ENCODE measurements at places on chromosomes 5 and 9.
A peak's percentile ranks its signal among the peaks of the same experiment; 100 is the strongest.

DNA sequence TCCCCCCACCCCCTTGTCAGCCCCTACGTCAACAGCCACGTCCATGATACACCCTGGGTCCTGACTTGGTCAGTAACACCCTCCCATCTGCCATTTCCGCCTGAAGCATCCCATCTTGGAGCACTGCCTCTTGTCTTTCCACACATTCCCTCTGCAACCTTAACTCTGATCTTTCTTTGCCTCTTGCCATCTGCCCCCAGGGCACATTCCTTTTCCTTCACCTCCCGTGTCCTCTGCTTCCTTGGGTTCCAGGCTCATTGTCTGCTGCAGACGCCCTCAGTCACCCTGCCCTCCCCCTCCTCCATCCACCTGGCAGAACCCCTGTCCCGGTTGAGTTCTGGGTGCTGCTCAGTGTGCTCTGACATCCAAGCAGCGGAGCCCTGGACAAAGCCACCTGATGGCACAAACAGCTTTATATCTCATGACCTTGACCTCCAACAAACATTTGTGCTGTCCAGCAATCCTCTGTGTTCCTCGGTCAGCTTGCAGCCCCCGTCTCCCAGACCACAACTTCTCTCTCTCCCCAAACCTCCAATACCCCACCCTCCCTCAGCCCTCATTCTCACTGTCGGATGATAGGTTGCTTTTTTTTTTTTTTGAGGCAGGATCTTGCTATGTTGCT is 97.7 kb upstream of the IER5L start:
- no peak for ATAC-seq

- no peak for ATAC-seq
Measured at GRCh38 chr5:103424026-103424425, 138.6 kb downstream of the NUDT12 start.

DNA sequence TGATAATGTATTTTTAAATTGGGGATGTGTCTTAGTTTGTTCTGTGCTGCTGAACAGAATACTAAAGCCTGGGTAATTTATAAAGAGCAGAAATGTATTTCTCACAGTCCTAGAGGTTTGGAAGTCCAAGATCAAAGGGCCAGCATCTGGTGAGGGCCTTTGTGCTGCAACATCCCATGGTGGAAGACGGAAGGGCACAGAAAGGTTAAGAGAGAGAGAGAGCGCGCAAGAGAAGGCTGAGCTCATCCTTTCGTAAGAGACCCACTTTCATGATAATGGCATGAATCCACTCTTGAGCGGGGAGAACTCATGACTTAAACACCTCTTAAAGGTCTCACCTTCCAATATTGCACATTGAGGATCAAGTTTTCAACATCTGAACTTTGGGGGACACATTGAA is 79.1 kb upstream of the GOLM1 start:
- no peak for ATAC-seq

DNA sequence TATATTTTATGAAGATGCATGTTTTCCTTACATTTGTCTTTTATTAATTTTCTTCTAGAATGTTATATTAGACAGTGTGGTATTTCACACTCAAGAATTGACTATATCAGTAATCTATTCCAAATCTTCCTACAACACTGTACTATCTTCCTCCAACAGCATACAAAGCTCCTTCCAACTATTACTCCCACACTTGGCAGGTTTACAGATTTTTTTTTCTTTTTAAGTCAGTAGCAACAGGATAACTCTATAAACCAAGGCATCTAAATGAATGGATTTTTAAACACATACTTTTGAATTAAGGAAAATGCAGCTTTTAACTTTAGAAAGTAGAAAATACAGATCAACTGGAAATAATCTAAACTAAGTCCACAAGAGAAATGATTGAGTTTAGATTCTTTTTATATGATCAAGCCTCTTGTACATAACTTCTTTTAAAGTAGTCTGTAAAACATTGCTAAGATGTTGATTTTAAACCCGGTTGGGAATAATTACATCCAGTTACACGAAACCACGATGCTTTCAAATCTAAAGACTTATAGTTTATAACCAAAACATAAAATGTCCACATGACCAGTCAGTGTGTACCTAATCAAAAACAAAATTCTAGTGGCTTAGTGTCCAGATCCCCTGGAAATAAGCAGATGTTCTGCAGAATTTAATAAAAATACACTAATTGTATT is 281.6 kb downstream of the ADAMTS6 start:
- peak; percentile 28 for ATAC-seq

DNA sequence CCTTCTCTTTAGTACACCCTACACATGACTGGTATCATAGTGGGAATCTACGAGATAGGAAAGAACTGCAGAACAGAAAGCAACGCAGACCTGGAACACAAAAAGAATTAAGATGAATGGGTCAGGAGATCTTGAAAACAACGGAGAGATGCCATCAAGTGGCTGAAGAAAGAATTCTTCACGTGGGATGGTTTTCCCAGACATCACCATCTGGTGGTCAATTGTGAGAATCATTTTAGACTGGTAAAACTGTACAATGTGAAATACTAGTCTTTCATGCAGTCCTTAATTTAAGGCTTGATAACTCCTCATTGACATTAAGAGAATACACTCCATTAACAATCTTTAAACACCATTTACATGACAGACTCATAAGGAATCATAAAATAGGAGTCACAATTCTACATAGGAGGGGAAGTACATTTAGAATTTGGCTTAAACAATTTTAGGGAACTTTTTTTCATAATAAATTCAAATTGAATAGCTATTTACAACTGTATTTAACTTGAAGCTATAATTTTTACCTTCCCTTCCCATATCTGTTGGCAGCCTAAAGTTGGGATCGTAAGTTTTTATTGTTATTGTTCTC is 128.4 kb upstream of the TRPM3 start:
- peak; percentile 96 for ATAC-seq

GRCh38 chr5:34899066-34899465 is 16.2 kb downstream of the RAD1 start:
- no peak for ATAC-seq

DNA sequence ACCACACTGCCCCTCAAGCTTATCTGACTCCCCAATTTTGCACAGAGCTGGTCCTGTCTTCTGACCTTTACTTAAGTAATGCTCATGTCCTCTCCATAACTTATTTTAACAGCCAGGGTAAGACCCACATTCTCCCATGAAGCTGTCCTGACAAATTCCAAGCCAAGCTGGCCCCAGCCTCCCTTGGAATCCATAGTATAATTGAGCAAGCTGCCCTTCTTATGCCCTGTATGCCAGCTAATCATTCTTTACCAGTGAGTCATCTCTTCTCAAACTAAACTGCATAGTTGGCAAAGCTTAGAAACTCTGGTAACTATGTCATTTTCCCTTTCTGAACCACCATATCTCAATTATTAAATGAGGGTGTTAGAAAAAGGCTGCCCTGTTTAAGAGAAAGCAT is 92.4 kb downstream of the NFIB start:
- peak; percentile 90 for ATAC-seq

GRCh38 chr5:132237141-132237540 is 9.5 kb upstream of the P4HA2 start:
- peak; percentile 37 for ATAC-seq

DNA sequence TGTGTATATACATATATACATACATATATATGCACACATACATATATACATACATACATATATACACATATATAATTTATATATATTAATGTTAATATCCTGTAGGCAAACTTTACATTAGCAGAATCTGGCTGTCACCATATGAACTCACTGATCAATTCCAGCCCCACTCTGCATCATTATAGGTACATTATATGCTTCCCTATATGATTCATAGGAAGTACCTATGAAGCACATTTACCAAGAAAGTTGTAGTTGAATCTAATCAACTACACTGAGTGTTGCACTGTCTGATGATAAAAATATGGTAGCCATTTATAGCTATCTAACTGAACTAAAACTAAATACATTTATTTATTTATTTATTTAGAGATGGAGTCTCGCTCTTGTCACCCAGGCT is 5.5 kb upstream of the SPATA6L start:
- no peak for ATAC-seq

DNA sequence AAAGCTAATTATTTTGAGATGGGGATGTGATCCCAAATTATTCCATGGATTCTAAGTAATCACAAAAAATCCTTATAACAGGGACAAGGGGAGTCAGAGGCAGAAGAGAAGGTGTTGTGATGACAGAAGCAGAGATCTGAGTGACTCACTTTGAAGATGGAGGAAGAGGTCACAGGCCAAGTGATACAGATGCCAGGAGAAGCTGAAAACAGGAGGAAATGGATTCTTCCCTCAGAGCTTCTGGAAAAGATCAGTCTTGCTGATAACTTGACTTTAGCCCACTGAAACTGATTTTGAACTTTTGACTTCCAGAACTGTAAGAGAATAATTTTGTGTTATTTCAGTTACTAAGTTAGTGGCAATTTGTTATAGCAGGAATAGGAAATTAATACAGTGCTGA is 105.3 kb downstream of the GCNT1 start:
- no peak for ATAC-seq

GRCh38 chr5:89729623-89730301 is 679.8 kb downstream of the CETN3 start:
- peak; percentile 42 for ATAC-seq

- no peak for ATAC-seq
Measured at GRCh38 chr5:80174790-80175189, 81.1 kb downstream of the SERINC5 start.

DNA sequence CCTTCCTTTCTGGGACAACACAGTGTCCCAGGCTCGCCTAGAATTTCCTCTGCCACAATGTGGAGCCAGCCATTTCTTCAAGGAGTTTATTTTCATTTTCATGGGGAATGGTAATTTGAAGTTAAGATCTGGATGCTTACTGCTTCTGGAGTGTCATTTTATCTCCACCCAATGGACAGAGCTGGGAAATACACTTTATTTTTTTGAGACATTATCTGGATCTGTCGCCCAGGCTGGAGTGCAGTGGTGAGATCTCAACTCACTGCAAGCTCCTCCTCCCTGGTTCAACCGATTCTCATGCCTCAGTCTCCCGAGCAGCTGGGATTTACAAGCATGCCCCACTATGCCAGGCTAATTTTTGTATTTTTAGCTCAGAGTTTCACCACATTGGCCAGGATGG is 12.7 kb upstream of the THG1L start:
- ATAC-seq, result peak; percentile 95

- ATAC-seq, result no peak
Measured at GRCh38 chr5:172769342-172769615, 1.7 kb downstream of the DUSP1 start.

- no peak for ATAC-seq
Measured at GRCh38 chr5:5192681-5193080, 52.6 kb downstream of the ADAMTS16 start.

- ATAC-seq, result no peak
Measured at GRCh38 chr5:40233268-40233667, 446.4 kb upstream of the PTGER4 start.

DNA sequence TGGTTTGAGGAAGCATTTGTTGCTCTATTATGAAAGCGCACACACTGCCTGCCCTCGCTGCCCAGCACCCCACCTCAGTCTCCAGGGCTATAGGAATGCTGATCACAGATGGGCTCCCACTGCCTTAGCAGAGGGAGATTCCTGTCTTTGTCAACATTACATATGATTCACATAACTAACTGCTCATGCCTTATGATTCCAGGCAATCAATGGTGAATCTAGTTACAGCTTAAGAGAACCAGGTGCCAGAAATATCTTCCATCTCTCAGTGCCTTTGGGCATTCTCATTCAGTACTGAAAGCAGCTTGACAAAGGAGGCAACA is 458.9 kb upstream of the C9orf72 start:
- no peak for ATAC-seq

GRCh38 chr5:120096413-120096812 is 367.7 kb upstream of the PRR16 start:
- peak; percentile 72 for ATAC-seq

- ATAC-seq, result no peak
Measured at GRCh38 chr9:90702441-90702955, 59.9 kb upstream of the DIRAS2 start.

DNA sequence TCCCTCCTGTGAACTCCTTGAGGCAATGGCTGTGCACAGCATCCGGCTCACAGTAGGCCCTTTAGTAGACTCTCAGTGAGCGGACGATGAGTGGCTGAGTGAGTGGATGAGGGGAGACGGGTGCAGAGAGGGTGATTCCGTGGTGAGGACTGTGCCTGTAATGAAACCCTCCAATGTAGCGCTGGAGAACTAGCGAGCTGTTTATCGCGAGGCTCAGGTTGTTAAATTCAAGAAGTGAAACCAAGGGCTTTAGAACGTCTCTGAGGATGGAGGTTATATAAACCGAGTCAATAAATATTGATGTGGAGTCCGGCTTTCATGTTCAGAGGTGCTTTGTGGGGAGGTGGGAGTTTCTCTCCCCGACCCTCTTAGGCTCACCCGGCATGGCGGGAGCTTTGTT is 53.2 kb downstream of the NSG2 start:
- no peak for ATAC-seq

DNA sequence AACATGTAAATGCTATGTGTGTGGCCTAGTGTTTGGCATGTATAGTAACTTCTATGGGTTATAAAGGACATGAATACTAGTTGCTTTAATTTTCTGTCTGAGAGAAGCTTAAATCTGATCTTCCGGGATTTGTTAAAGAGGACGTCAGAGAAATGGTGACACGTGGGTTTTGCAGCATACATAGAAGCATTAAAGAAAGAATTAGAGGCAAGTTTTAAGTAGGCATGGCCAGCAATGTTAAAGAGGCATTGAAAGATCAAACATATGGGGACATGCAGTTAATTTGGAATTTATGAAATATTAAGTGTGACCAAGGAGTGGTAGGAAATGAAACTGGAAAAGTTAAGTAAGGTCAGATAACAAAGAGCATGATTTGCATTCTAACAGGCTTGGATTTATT is 311.4 kb upstream of the RIOK2 start:
- ATAC-seq, result no peak

DNA sequence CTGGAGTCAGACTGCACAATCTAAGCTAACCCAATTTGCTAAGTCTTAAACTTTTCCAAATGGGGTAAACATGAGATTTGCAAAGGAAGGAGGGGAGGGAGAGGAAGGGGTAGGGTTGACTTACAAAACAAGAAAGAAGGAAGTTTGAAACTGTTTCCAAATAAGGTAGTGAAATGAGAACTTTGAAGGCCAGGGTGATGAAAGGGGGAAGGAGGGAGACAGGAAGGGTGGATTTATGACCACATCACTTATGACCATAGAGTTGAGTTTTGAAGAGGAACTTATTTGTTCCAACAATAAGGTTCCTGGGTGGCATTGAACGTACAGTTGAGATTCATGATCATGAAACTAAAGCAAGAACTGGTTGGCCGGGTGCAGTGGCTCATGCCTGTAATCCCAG is 72.5 kb upstream of the DAPK1 start:
- ATAC-seq, result no peak

DNA sequence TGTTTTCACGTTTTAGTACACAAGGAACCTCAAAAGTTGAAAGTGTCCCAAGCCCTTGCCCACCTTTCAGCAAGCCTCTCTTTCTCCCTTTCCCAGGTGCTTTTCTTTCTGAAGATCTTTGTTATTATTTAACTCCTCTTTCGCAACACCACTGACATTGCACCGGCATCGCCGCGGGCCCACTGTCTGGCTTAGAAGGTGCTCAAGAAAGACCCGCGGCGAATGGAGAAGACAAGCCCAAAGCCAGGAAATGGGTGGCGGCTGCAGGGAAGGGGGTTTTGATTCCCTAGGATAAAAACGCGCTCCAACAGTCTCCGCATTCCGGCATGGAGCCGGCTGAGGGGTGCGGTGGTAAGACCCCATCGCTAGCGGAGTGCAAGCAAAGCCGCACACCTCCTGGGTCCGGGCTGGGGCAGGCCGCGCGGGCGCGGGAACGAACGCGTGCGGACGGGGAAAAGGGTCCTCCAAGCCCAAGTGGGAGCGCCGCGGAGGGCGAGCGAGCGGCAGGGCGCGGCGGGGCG is 404 bp upstream of the AFAP1L1 start:
- ATAC-seq, result no peak
